ENCODE measurements at places on chromosomes 1 and 21.

DNA sequence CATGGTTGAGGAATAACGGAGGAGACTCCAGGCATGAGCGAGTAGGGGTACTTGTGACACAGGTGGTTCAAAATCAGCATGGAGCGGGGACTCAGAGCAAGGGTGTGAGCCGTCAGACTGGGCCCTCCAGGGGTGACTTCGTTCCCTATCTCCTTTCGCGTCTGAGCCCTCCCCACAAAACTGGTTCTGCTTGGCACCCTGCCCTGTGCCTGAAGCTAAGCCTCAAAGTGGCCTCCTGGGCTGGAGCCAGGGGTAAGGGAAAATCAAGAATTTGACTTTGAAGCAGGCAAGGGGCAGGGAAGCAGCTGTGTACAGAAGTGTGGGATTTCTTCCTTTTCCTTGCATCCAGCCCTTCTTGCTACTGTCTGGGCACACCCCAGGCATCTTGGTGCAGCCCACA is 331.5 kb upstream of the AJAP1 start:
- DNase-seq, result no peak

DNA sequence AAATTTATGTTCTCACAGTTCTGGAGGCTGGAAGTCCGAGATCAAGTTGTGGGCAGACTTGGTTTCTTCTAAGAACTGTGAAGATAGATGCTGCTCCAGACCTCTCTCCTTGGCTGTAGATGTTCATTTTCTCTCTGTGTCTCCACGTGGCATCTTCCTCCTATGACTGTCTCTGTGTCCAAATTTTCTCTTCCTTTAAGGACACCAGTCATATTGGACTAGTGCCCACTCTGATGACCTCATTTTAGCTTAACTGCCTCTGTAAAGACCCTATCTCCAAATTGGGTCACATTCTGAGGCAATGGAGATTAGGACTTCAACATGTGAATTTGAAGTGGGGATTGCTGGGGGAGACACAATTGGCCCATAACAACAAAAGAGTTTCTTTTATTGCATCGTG is 125.3 kb upstream of the ETS2 start:
- no peak for DNase-seq

DNA sequence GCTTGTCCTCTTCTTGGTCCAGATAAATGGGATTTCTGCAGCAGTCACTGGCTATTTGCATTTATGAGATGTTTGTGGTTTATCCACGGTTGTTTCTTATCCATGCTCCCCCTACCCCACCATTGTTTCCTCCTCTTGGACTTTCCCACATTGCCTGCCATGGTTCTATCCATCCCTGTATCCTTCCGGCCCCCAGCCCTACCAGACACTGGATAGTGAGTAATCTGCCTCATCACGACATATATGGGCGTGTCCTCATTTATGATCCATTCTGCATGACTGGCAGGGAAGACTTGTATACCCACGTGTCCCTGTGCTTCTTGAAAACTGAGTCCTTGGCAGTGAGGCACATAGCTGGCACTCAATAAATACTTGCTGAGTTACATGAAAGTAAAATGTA is 40.1 kb downstream of the CACNA1S start:
- DNase-seq, result peak; percentile 32

- DNase-seq, result no peak
These were observed 116.2 kb upstream of the FGGY start for GRCh38 chr1:59180735-59181134.

GRCh38 chr1:45769261-45769932 is 18.9 kb upstream of the IPP start:
- DNase-seq, result no peak

- no peak for DNase-seq
These were observed 178.0 kb downstream of the ZNF281 start for GRCh38 chr1:200231787-200232231.

DNA sequence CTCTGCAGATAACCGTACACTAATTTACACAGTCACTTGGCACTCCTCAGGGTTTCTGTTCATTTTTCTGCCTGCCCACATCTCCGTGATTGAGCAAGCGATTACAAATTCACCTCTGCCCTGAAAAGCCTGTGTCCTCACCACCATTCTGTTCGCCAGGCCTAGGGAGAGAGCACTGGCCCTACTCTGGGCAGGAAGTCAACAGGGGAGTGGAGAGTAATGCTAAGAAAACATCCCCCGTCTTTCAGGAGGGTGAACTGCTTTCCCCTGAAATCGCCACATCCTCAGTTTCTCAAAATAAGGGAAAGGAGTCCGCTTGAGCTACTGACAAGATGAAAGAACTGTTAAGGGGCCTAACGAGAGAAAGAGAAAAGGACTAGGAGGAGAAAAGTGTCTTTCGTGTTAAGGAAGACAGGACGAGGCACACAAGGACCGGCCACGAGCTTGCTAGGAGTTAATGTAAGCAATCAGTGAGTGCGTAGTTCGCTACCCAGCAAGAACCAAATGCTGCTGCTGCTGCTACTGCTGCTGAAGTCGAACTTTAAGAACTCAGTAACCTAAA is 632 bp downstream of the PEX19 start:
- no peak for DNase-seq

DNA sequence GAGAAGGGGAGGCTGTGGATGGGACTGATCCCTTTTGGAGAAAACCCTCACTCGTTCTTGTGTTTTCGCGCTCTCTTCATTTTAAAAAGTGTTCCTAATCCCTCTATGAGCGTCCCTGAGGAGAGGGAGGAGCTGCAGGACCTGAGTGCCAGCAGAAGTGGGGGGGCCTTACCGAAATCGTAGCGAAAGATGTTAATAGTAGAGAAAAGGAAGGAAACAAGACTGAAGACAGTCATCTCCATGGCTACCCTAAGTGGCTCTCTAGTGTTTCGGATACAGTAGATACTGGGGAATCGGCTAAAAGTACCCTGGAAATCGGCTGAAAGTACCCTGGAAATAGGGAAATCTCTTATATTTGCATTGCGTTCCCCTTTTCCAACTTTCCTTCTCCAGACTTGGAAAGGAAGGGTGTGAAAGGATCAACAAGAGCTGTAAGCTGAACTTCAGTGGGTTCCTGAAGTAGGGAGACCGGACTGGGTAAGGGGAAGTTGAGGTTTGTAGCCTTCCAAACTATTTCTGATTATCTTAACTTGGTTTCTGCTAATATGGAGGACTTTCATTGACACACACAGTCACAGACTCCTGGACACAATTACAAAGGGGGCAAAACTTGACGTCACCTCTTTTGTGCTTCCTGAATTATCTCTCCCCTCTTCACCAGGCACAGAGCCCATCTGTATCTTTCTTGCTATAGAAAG is 486 bp upstream of the DSTYK start:
- DNase-seq, result no peak

DNA sequence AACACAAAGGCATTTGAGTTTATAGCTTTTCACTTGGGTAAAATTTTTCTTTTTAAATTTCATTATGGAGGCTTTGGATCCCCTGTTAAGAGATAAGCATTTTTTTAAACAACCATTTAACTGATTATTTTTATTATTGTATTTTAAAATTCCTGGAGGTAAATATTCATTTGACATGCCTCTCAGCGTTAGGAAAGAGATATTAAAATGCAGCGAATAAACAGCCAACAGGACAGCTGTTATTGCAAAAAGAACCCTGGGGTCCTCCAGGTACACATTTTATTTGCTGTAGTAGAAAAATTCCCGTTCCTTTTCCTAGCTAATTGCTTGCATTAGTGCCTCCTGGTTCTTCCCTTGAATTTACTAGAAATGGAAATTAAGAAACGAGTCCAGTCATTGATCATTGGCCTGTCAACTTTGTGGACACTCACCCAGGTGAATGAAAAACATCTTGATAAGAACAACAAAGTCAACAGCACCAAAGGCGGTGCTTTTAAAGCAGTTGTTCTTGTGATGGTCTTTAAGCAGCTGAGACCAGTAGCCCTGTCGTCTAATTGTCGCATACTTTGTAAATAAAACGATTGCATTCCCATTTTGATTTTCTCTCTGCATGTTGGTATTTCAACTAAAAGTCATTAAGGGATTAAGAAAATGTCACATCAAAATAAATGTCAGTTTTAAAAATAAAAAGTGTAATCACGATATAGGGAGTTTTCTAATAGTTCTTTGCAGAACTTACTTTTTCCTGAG is 282.4 kb downstream of the GRIK1 start:
- DNase-seq, result no peak

All from Right ventricle myocardium inferior (tissue), 1 donor.